HT1080 (cell line): ENCODE measurements at places on chromosomes 7 and 10. TPM values are rescaled to one million over a fixed set of nuclear protein-coding genes. Genes with fewer than 3 reads are reported as not detected.
A peak's percentile ranks its signal among the peaks of the same experiment; 100 is the strongest.

DNA sequence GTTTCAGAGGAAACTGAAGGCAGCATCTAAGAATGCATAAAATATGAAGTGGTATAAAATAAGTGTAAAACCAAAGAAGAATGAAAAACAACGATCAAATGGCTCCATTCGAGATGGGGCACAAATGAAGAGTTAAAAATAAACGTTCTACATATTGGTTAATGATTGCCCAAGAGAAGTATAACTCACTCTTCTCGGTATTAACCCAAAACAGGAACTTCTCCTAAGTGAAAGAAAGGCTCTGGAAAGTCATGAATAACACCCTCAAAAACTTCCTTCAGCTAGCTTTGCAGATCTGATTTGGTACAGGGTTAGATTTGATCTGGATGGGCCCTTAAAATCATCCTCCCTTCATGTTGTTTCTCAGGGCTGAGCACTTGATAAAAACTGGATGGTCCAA, 94.3 kb upstream of the ADO start:
- DNase-seq = no peak

NPC1L1 gene
- total RNA-seq = not detected in 2 replicates

MYPN gene
- 3.6 and 3.9 TPM in 2 replicates for total RNA-seq

- DNase-seq = no peak
Observed at GRCh38 chr10:12728494-12728893, 273.0 kb downstream of the CCDC3 start.

GRCh38 chr7:54860843-54861242, 101.8 kb upstream of the SEC61G start:
- no peak for DNase-seq

GRCh38 chr7:72334698-72335097, 77.4 kb downstream of the CALN1 start:
- no peak for DNase-seq

DNA sequence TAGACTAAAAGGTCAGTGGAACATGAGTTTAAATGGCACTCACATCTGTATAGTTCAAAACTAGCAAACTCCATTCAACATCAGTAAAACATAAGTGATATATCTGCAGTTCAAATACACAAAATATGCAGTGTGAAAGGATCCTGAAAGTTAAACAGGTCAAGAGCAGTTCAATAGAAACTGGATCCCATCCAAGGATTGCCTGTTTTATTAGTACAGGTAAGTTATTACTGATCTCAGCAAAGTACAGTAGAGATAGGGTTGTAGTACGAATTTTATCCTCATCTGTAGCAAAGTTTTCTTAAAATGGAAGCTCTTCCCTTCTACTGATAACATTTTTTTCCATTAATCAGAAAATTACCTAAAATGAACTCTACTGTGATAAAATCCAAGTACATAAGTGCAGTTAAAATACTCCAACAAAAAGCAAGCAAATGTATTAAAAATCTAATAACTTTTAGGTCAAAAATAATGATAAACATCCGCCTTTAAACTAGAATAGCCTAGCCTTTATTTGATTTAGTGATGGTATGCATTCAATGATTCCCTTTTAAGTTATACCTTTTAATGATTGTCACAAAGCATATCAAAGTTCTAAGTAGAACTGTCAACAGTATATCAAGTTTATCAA, 2.2 kb downstream of the ZNF800 start:
- no peak for DNase-seq

MRPS16 gene
- total RNA-seq = 158 and 166 TPM in 2 replicates

GRCh38 chr7:129919492-129919891, 33.3 kb downstream of the UBE2H start:
- no peak for DNase-seq

DNA sequence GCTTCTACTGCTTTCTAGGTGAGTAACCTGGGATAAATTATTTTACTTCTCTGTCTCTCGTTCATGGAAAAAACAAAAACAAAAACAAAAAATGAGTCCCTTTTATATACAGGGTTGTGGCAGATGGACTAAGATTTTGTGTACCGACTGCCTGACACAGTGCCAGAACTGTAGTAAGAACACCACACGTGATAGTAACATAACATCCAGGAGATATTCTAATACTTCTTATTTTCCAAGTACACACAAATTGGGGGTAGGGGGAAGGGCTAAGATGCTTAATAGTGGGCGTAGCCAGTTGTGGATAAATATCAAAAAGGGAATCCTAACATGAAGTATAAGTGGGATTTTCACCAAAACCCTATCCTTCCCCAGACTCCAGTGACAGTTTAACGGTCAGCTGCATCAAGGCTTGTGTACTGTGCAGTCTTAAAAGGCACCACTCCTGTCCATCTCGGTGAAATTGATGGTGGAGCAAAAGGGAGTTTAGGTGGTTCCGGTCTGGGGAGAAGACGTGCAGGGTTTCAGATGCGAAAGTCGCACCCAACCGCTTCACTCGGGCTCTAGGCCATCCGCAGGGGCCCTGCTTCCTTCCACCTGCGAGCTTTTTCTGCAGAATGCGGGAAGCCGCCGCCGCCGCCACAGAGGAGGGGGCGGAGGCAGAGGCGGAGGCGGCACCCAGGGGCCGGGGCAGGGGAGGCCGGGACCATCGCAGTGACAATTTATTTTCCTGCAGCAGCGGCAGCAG, at the start of gene STAMBPL1:
Gene STAMBPL1, plus strand, starts transcription at position 712 of the 748 bp plus-strand sequence. CDS start 21,464 bp downstream, outside the sequence.
- DNase-seq = no peak

GRCh38 chr7:85655252-85655651, 468.4 kb upstream of the SEMA3D start:
- no peak for DNase-seq

GRCh38 chr10:77513781-77514331, 123.8 kb downstream of the KCNMA1 start:
- DNase-seq = peak; percentile 98

DNA sequence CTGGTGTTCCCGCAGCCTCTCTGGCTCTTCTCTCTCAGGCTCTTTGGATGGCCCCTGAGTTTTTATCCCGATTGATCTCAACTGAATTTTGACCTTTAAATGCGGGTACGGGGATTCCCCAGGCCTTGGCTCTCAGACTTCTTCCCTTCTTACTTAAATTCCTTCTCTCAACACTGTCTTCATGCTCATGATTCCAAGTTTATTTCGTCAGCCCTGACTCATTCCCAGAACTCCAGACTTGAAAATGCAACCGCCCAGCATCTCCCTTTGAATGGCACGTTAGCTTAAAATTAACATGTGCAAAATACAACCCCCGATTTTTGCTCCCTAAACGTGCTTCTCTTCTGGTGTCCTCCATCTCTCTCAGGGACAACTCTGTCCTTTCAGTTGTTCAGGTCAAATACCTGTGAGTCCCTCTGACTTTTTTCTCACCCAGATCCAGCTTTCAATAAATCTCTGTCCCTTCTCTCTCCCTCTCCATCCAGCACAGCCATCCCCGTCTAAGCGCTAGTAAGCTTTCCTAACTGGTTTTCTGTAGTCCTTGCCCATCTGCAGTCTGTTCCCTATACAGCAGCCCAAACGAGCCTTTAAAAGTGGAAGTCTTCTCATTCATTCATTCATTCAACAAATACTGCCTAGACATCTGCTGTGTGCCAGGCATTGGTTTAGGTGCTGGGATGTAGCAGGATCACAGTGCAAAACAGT, 7.1 kb downstream of the HECW1 start:
- peak; percentile 20 for DNase-seq
